ENCODE measurements at places on chromosomes 11 and 22. TPM values are rescaled to one million over a fixed set of nuclear protein-coding genes. Genes with fewer than 3 reads are reported as not detected.
A peak's percentile ranks its signal among the peaks of the same experiment; 100 is the strongest.

The CASP4 gene
- 57.2 TPM for total RNA-seq

The PICK1 gene
- total RNA-seq: 32.1 TPM

The EML3 gene
- total RNA-seq: 126 TPM

The TRIM48 gene
- total RNA-seq: not detected

The SCN4B gene
- 2.9 TPM for total RNA-seq

The IGLL1 gene
- not detected for total RNA-seq

The UBTFL1 gene
- not detected for total RNA-seq

The SCGB1C1 gene
- total RNA-seq: not detected

The OR5B21 gene
- total RNA-seq: not detected

The CARNS1 gene
- not detected for total RNA-seq

The UBQLNL gene
- 1.0 TPM for total RNA-seq

DNA sequence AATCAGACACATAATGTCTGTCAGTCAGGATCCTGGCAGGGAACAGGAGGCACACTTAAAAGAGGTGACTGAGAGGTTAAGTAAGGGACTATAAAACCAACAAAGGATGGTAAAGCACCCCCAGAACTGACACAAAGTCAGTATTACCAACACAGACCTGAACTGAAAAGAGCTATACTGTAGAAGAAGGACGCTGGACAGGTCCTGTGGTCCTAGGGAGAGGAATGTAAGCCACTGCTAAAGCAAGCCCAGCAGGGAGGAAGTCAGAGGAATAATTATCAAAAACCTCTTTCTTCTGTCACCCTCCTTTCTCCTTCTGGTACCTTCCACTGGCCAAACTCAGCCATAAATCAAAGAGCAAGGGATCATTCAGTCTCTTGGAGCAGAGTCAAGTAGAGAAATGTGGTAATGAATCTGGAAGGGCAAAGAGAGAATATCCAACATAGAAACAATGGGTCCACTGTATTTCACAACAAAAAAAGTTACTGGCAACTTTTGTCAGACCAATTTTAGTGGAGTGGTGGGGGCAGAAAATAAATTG is 33.4 kb upstream of the ANGPTL5 start:
- H3K4me1 ChIP-seq: no peaks in the 10 kb centered on the region
- no peaks in the 10 kb centered on the region for H3K36me3 ChIP-seq
- H3K27ac ChIP-seq: no peak overlapping the region
- no peak for DNase-seq

GRCh38 chr11:126598344-126599216 is 243.1 kb downstream of the ST3GAL4 start:
- DNase-seq: no peak

DNA sequence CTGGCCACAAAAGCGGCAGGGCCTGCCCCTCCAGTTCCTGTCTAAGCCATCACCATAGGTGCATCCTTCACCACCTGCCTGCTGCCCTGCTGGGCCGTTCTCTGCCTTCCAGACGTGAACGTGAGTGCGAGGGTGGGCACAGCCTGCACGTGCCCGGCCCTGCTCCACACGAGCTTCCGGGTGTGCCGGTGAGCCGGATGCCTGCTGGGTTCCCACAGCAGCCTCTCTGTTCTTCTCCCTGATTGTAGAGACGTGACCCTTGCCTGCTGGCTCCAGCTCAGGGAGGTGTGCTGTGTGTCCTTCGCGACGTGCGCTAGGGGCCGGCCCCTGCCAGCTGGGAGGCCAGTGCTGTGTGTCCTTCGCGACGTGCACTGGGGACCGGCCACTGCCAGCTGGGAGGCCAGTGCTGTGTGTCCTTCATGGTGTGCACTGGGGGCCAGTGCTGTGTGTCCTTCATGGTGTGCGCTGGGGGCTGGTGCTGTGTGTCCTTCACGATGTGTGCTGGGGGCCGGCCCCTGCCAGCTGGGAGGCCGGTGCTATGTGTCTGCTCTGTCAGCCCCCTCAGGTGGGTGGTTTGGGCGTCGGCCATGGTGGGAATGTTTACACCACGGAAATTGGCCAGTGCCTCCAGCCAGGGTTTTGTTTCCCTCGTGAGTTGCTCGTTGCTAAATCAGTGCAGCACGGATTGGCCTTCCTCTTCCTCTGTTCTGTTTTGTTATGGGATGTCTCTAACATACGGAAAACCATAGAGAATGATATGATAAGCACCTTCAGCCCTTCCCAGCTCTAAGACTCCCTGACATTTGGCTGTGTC is 35.4 kb upstream of the BRSK2 start:
- H3K27me3 ChIP-seq: no peaks in the 10 kb centered on the region
- H3K4me3 ChIP-seq: no peak overlapping the region
- DNase-seq: no peak
- H3K4me1 ChIP-seq: no peaks in the 10 kb centered on the region

DNA sequence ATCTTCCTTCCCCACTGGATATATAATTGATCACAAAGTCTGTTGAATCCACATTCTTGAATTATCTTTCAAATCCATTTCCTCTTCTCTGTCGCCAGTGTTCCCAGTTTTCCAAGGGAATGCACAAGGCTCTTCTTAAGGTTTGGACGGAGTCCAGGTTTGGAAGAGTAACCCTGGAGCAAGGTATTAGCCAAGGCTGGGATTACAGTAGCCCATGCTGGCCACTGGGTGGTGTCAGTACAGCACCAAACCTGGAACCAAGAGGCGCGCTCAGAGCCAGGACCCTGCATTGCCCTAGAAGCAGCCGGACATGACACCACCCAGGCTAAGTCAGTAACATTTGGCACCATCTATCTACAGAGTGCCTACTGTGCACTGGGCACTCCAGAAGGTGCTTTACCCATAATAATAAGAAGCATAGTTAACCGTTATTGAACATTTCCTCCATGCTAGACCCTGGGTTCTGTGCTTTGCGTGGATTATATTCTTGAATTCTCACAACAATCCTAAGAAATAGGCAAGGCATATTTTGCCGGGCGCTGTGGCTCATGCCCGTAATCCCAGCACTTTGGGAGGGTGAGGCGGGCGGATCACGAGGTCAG is 48.0 kb upstream of the CLPB start:
- no peak overlapping the region for H3K4me3 ChIP-seq
- peak; percentile 21 for DNase-seq

- DNase-seq: no peak
- H3K4me3 ChIP-seq: no peak overlapping the region
- H3K27ac ChIP-seq: no peak overlapping the region
- no peaks in the 10 kb centered on the region for H3K36me3 ChIP-seq
These were observed 9.0 kb downstream of the TRIM44 start for GRCh38 chr11:35671396-35672127.

GRCh38 chr11:89516496-89516895 is 25.3 kb upstream of the NOX4 start:
- H3K27ac ChIP-seq: no peak overlapping the region
- no peaks in the 10 kb centered on the region for H3K4me1 ChIP-seq
- no peaks in the 10 kb centered on the region for H3K36me3 ChIP-seq
- DNase-seq: no peak

- H3K4me1 ChIP-seq: no peaks in the 10 kb centered on the region
- H3K27ac ChIP-seq: no peak overlapping the region
- H3K27me3 ChIP-seq: no peaks in the 10 kb centered on the region
- no peak overlapping the region for H3K4me3 ChIP-seq
- DNase-seq: no peak
These were observed 817.8 kb upstream of the LUZP2 start for GRCh38 chr11:23679041-23679440.

- H3K4me1 ChIP-seq: no peaks in the 10 kb centered on the region
- H3K27me3 ChIP-seq: no peaks in the 10 kb centered on the region
- no peaks in the 10 kb centered on the region for H3K36me3 ChIP-seq
These were observed 43.9 kb downstream of the ADM start for GRCh38 chr11:10348650-10349280.

- H3K4me3 ChIP-seq: no peak overlapping the region
- H3K4me1 ChIP-seq: no peaks in the 10 kb centered on the region
These were observed 45.2 kb upstream of the RASSF10 start for GRCh38 chr11:12963792-12964536.

DNA sequence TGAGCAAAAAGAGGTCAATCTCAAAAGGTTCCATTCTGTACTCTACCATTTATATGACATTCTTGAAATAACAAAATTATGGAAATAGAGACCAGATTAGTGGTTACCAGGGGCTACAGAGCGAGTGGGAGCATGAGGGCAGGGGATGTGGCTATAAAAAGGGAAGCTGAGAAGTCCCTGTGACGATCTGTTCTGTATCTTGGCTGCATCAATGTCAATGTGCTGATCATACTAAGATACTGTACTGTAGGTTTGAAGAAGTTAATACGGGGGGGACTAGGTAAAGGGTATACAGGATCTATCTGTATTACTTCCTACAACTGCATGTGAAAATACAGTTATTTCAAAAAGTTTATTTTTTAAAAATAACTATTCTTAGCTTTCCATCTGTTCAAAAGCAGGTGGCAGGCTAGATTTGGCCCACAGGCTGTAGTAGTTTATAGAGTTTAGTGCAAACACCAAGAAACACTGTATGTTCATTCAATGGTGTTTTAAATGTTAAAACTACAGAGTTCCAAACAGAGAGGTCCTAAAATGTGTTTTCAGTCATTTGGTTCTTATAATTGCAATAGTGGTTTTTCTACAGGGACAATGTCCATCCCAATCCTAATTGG is 78.2 kb downstream of the SMCO4 start:
- H3K4me1 ChIP-seq: no peaks in the 10 kb centered on the region
- H3K4me3 ChIP-seq: no peak overlapping the region
- no peaks in the 10 kb centered on the region for H3K27me3 ChIP-seq
- no peak for DNase-seq

- H3K4me1 ChIP-seq: peaks cover 8% of the 10 kb centered on the region
- peak; percentile 93 for DNase-seq
- no peaks in the 10 kb centered on the region for H3K36me3 ChIP-seq
- H3K27me3 ChIP-seq: no peaks in the 10 kb centered on the region
- H3K27ac ChIP-seq: peak overlapping the region; percentile 100
- H3K4me3 ChIP-seq: peak overlapping the region; percentile 46
These were observed 16.7 kb downstream of the BCL9L start for GRCh38 chr11:118908901-118909618.

DNA sequence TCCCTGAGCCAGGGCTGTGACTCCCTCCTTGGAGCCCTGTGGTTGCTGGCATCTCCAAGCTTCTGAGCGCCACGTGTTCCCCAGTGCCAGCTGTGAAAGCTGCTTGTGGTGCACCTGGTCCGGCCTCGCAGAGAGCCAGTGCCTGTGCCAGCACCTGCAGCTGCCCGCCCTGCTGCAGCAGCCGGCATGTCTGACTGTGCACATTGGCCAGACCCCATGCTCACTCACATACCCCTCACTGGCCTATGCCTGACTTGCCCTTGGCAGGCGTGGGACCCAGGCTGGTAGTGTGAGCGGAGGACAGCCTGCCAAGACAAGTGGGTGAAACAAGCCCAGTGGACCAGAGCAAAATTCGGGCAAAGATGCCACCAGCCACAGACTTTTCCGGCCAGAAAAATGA is 9.8 kb downstream of the MRPL48 start:
- no peak overlapping the region for H3K27ac ChIP-seq
- H3K27me3 ChIP-seq: no peaks in the 10 kb centered on the region
- H3K4me1 ChIP-seq: no peaks in the 10 kb centered on the region
- no peaks in the 10 kb centered on the region for H3K36me3 ChIP-seq
- no peak overlapping the region for H3K4me3 ChIP-seq

- no peak for DNase-seq
- H3K4me3 ChIP-seq: no peak overlapping the region
- no peaks in the 10 kb centered on the region for H3K4me1 ChIP-seq
- no peak overlapping the region for H3K27ac ChIP-seq
These were observed 139.6 kb downstream of the FAT3 start for GRCh38 chr11:92364177-92364576.

GRCh38 chr11:17611503-17612220 is 64.6 kb downstream of the OTOG start:
- no peaks in the 10 kb centered on the region for H3K27me3 ChIP-seq
- no peaks in the 10 kb centered on the region for H3K4me1 ChIP-seq
- H3K4me3 ChIP-seq: no peak overlapping the region
- no peaks in the 10 kb centered on the region for H3K36me3 ChIP-seq
- no peak overlapping the region for H3K27ac ChIP-seq
- no peak for DNase-seq

GRCh38 chr22:17638182-17638431 is 450 bp upstream of the BCL2L13 start:
- peak overlapping the region; percentile 96 for H3K27ac ChIP-seq
- peak overlapping the region; percentile 92 for H3K4me3 ChIP-seq
- no peaks in the 10 kb centered on the region for H3K27me3 ChIP-seq
- no peaks in the 10 kb centered on the region for H3K4me1 ChIP-seq
- no peak for DNase-seq
- H3K36me3 ChIP-seq: no peaks in the 10 kb centered on the region

DNA sequence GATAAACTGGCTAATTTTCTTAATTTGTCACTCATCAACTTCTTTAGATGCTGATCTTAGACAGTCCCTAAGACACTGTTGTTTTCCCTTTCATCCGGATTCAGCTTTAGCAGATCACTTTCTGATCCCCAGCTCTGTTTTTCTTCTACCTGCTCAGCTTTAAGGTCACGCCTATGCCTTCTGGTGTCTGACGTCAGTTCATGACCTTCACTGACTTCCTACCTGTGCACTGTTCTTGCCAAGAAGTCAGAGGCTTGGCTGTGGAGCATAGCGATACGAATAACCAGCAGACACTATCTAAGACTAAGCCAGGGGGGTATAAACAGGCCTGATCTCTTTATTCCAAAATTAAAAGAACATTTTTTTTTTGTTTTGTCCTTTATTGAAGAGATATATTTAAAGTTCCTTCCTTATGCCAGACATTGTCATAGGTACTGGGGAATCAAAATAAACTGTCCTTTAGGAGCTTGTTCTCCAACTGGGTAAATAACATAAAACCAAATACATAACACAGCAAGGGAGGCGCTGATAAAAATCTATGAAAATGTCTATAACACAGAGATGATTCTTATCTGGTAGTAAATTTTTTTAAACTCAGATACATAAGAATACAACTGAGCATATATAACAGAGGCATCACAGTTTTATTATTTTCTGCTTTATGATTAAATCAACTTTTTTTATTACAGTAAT is 352.2 kb upstream of the CTSC start:
- no peak overlapping the region for H3K27ac ChIP-seq
- H3K4me3 ChIP-seq: no peak overlapping the region
- H3K4me1 ChIP-seq: no peaks in the 10 kb centered on the region
- no peaks in the 10 kb centered on the region for H3K27me3 ChIP-seq

GRCh38 chr11:66068923-66069714 is 953 bp upstream of the PACS1 start:
- H3K36me3 ChIP-seq: no peaks in the 10 kb centered on the region
- no peak for DNase-seq
- H3K4me3 ChIP-seq: peak overlapping the region; percentile 38
- H3K27ac ChIP-seq: peak overlapping the region; percentile 89
- no peaks in the 10 kb centered on the region for H3K4me1 ChIP-seq

GRCh38 chr11:117584056-117584830 is 212.8 kb downstream of the DSCAML1 start:
- no peak overlapping the region for H3K4me3 ChIP-seq
- no peaks in the 10 kb centered on the region for H3K36me3 ChIP-seq
- no peaks in the 10 kb centered on the region for H3K27me3 ChIP-seq
- no peaks in the 10 kb centered on the region for H3K4me1 ChIP-seq
- no peak overlapping the region for H3K27ac ChIP-seq

GRCh38 chr22:38921120-38921519 is 36.3 kb upstream of the APOBEC3A start:
- H3K36me3 ChIP-seq: no peaks in the 10 kb centered on the region
- no peaks in the 10 kb centered on the region for H3K4me1 ChIP-seq
- H3K27ac ChIP-seq: no peak overlapping the region
- DNase-seq: no peak
- H3K4me3 ChIP-seq: no peak overlapping the region

- H3K4me1 ChIP-seq: no peaks in the 10 kb centered on the region
- no peaks in the 10 kb centered on the region for H3K27me3 ChIP-seq
- H3K4me3 ChIP-seq: no peak overlapping the region
- no peak for DNase-seq
- no peak overlapping the region for H3K27ac ChIP-seq
- no peaks in the 10 kb centered on the region for H3K36me3 ChIP-seq
These were observed 2.9 kb downstream of the IL18 start for GRCh38 chr11:112161012-112161411.
